Bronchial epithelial cell (primary cell): ENCODE measurements at places on chromosomes 3 and 15.

GRCh38 chr3:45034612-45035252 lies 8.6 kb downstream of the CLEC3B start:
- no peak for DNase-seq

DNA sequence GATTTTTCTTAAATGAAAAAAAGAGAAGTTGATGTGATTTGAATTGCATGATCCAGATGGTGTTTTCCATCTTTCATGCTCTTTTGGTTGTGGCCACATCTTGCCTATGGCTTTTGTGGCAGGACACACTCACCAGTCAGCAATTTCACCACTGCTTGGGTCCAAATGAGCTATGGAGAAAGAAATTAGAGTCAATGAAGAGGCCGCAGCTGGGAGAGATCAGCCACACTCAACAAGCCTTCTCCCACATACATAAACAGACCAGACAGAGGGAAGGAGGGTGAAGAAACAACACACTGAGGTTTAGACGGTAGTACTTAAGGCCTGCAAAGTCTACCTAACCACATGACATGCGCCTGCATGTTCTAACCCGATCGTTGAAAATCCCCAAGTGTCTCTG lies 110.7 kb upstream of the CDIN1 start:
- DNase-seq = peak; percentile 93

- DNase-seq = peak; percentile 86
Observed at GRCh38 chr3:189282741-189283140, 111.0 kb downstream of the TPRG1 start.

DNA sequence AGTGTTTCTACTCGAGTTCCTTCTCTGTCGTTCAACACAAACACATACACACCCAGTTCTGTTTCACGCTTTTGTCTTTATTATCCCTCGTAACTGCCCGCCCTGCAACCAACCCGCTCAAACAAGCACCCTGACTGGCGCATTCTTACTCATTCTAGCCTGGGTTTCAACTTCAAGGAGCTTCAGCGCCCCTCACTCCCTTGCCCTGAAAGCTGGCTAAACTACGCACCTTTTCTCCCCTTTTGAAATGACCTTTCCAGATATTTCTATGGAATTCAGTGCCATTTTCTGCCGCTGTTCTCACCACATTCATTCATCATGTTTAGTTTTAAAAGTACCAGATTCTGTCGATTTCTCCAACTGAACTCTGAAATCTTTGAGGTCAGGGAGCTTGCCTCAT lies 653 bp upstream of the MFSD1 start:
- peak; percentile 73 for DNase-seq

GRCh38 chr3:71786217-71786549 lies 1.2 kb upstream of the PROK2 start:
- no peak for DNase-seq

GRCh38 chr3:53709256-53709655 lies 137.0 kb downstream of the CHDH start:
- DNase-seq = no peak

DNA sequence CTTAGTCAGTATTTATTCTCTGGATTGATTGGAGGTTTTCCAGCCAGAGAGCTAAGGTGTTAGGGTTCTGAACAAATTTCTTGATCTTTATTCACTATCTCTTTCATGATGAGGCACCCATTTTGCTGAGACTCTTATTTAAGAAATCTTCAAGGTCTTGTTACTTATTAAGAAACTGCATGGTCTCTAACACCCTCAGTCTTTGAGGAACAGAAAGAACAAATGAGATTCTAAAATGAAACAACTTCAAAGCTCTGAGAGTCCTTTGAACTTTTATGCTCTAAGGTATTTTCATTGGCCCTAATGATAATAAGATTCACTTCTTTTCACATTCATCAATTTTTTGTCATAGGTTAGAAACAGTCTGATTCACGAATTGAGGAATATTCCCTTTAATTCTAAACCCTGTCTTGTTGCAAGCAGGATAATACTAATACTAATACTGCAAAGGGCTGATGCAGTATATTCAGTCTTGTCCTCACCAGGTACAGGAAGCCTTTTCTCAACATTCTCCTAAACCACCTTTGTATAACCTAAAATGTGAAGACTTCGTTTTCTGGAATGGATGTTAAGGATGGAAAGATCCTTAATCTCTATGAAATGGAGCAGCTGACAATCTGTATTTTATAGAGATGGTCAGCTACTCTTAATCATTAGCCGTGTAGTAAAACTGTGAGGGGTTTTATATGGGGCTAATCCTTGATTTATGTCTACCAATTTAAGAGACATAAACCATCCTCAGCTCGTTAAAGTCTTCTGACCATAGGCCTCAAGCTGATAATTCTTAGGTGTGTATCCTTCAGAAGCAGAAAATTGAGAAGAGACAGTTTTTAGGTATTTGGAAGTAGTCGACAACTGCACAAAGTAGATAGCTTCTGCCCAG lies 198.3 kb downstream of the OTOL1 start:
- DNase-seq = no peak

DNA sequence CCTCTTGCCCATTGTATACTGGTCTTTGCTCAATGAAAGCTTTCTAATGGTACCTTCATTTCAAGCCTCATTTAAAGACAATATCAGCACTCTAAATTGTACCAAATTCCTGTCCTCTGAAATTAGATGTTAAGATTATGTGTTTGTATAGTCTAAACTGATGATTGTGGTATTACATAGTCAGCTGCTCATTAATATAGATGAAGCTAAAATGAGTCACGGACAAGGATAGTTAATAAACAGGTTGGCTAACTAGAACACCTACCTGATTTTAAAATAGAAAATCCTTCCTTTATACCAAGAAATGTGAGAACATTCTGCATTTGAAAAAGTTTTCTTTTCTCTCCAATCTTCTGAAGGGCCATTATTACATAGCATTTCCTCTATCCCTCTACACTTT lies 2.9 kb downstream of the PRKCI start:
- DNase-seq = peak; percentile 58

DNA sequence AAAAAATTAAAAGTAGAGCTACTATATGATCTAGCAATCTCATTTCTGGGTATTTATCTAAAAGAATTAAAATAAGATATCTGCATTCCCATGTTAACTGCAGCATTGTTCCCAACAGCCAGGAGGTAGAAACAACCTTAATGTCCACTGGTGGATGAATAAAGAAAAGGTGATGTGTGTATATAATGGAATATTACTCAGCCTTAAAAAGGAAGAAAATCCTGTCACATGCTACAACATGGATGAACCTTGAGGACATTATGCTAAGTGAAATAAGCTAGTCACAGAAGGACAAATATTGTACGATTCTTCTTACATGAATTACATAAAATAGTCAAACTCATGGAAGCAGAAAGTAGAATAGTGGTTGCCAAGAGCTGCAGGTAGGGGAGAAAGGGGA lies 119.4 kb upstream of the BHLHE40 start:
- DNase-seq = no peak

GRCh38 chr3:152444029-152444641 lies 175.4 kb downstream of the MBNL1 start:
- DNase-seq = peak; percentile 71

DNA sequence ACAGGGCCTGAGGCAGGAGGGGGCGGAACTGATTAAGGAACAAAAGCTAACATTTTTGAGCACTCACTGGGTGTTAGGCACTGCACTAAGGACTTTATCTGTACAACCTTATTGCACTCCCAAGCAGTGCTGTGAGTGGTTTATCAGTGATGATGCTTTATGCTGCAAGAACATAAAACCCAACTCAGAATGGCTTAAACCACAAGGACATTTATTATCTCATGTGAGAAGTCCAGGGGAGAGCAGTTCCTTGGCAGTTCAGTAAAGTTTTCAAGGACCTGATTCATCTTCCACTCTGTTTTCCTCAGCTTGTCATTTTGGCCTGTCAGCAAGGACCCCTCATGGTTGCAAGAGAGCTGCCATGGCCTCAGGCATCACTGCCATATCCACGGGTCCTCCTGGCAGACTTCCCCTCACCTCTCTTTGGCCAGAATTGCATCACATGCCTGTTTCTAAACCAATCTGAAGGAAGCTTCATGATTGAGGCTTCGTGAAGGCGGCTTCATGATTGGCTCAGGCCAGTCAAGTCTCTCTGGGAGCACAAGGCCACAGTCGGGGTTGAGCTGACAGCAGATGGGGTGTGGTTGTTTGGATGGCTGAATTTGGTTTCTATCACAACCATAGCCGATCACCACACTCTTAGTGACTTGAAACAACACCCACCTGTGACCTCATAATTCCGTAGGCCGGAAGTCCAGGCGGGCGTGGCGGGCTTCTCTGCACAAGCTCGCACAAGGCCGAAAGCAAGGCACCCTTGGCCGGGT lies 15.8 kb downstream of the EFCC1 start:
- no peak for DNase-seq

DNA sequence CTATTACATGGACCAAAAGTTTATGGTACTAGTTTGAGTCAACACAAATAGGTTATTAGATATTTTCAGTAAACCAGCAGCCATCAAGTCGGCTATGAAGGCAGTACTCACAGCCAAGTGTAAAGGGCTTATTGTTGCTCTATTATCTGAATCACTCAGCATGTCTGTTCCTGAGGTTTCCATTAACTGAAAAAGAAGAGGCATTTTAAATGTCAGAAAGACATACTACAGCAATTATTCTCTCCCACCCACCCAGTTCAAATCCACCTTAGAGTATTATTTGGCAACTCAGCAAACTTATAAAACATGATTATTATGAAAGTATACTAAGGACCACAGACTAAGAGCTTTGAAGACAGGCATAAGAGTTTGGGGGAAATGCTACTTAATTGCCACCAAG lies 93.1 kb downstream of the BTD start:
- no peak for DNase-seq

- DNase-seq = no peak
Observed at GRCh38 chr3:61876797-61877196, 315.4 kb downstream of the PTPRG start.

GRCh38 chr3:11950576-11950975 lies 53.6 kb upstream of the SYN2 start:
- peak; percentile 45 for DNase-seq

- no peak for DNase-seq
Observed at GRCh38 chr3:70392227-70392626, 79.8 kb upstream of the MDFIC2 start.

- DNase-seq = peak; percentile 26
Observed at GRCh38 chr15:57171426-57171825, 204.9 kb upstream of the CGNL1 start.

DNA sequence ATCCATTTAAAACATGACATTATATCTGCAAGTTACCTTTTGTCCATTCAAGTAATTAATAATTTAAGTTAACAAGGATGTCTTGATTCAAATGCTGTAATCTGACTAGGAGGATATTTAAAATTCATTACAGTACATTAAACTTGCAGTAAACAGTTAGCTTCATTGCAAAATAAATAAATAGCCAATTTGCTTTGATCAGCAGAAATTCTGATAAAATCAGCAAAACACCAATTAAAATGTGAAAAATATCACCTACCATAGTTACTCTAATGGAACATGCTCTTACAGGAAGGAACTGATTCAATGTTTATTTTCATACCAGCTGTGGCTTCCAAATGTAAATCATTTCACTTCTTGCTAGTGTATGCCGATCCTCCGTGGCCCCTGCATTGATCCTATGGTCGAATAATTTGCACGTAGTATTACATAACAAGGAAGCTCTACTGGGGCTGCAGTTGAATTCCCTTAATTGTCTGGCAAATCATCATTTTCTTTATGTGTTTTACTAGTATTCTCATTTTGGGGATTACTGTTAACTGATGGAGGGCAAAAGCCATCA lies 150.7 kb downstream of the FOXB1 start:
- no peak for DNase-seq

DNA sequence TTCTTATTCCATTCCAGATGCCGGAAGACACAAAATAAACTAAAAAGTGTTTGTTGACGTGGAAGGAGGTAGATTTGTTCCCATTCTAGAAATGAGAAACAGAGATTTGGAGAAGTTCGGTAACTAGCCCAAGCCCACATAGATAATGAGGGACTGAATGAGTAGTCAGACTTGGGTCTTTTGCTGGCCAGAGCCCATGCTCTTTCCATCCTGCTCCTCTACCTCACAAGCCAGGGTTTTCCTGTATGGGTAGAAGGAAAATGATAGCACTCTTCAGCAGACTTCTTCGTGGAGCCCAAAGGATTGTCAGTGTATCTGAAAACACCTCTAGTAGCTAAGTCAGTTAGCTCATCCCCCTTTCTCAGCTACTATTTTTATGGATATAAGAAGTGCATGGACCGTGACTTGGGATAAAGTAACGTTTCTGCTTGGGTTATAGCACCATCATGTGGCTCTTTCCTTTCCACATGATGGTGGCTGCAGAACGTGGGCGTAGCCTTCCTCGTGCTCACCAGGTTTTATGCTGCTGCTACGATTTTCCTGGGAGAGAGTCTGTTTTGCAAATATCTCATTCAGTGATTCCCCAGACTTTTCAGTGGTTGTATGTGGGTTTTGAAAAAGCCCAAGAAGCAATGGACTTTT lies 84.6 kb downstream of the DGKG start:
- peak; percentile 66 for DNase-seq

DNA sequence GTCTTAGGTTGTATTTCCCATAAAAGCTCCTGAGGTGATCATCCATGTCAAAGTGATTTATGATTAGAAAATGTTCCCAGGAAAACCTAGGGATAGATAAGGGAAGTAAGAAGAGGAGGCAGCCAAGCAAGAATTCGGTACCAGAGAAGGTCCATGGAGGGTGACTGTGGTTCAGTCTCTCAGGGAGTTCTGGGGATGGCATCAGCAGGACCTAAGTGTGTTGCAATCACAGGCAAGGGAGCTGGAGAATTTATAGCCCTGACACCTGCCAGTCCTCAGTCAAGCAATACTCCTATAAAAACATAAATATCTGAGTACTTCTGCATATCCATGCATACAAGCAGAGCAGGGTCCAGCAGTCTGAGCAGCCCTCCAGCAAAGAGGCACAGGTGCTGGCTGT lies 95.6 kb upstream of the TOPAZ1 start:
- no peak for DNase-seq

- DNase-seq = no peak
Observed at GRCh38 chr15:73709686-73710085, 25.5 kb downstream of the CD276 start.

DNA sequence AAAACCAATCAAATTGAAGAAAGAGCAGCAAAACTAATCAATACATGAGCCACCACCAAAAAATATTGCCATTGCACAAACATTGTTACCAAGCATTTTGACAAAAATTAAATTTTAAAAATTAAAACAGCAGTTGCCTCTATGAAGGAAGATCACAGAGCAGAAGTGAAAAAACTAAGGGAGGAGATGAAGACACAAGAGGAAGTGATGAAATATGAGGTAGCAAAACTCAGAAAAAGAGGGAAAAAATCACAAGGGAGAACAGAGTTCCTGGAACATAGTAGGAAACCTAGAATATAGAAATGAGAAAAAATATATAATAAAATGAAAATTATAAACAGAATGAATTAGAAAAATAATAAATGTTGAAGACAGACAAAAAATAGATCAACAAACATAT lies 7.3 kb upstream of the SERPINI2 start:
- DNase-seq = no peak
